SW480 (cell line): ENCODE measurements at places on chromosomes 2 and 18.

GRCh38 chr18:12701161-12701560, 1.4 kb downstream of the CEP76 start:
- peak; percentile 70 for DNase-seq

- no peak for DNase-seq
These were observed 50.3 kb upstream of the ST3GAL5 start for GRCh38 chr2:85939131-85939530.

- no peak for DNase-seq
These were observed 113.4 kb upstream of the AQP4 start for GRCh38 chr18:26978812-26979341.

- no peak for DNase-seq
These were observed 139.4 kb upstream of the SIX3 start for GRCh38 chr2:44801841-44802776.

DNA sequence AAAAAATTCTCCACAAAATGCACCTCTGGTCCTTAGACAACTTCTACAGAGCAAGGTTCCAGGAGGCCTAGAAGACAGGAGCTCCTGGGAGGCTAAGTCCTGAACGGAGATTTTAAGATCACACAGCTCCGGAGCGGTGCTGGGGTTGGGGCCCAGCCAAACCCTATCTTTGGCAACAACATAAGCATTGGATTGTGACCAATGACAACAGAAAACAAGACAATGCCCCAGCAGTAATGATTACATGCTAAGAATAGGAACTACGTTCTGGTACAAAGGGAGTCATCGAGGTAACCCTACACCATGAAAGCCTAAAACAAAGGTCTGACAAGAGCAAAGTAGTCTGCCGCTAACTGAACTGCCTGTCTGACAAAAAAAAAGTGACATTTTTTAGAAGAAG, 171.2 kb downstream of the CMPK2 start:
- DNase-seq, result no peak

DNA sequence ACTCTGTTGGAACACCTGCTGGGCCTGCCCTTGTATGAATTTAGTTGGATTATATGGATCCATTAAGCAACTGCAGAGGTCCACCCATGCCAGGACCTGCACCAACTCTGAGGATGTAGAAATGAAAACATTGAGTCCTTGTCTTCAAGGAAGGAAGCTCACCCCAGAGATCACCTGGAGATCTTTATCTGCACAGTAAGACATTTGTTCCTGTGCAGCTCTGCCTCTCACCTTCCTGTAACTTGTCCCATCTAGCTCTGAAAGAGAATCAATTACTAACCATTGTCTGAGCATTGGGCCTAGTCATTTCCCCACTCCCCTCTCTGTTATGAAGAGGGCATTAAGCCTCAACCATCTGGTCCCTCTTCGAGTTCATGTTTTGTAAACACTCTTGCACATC, 105.2 kb upstream of the YWHAQ start:
- no peak for DNase-seq

GRCh38 chr18:14935210-14935609, 187.2 kb downstream of the ANKRD30B start:
- no peak for DNase-seq

- DNase-seq, result no peak
These were observed 132.8 kb upstream of the TMEFF2 start for GRCh38 chr2:192327576-192327975.

DNA sequence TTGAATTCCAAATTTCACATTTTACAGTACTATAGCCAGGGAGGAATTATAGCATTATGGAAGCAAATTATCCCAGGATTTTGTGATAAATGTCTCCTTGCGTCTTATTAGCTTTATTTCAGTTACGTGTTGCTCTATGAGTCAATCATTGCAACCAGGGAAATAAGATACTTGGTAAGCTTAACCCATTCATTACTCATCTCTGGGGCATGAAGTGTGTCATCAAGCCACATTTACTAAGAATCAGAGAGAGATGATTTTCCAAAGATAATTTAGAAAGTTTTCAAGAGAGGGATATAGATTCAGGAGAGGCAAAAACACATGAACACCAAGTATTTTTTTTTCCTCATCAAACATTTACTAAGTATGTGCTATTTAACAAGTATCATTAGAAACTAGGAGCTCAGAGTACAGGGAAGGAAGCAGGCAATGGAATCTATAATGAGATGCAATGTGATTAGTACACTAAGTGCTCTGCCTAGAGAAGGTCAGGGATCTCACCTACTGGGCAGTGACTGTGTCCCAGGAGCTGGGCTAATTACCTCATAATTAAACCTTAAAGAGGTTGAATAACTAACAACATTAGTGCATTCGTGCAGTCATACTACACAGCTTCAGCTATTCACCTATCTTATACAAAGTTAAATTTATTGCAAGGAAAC, 217.8 kb upstream of the NXPH2 start:
- no peak for DNase-seq

DNA sequence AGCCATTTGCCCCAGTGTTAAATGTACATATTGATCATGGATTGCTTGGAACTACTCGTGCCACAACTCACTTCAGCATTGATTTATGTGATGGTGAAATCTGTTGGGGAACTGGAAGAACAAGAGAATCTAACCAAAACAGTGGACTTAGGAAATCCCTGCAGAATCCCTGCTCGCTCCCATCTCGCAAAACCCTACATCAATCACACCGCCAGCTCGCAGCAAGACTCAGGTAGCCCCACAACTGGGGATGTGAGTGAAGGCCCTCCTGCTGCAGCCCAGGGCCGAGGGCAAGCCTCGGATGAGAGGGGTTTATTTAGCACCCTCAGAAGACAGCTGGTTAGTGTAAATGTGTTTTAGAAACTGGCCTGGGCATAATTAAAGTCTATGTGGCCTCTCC, 171.6 kb downstream of the ANAPC1 start:
- DNase-seq, result no peak

- DNase-seq, result no peak
These were observed 63.4 kb downstream of the SMAD7 start for GRCh38 chr18:48887294-48887904.

DNA sequence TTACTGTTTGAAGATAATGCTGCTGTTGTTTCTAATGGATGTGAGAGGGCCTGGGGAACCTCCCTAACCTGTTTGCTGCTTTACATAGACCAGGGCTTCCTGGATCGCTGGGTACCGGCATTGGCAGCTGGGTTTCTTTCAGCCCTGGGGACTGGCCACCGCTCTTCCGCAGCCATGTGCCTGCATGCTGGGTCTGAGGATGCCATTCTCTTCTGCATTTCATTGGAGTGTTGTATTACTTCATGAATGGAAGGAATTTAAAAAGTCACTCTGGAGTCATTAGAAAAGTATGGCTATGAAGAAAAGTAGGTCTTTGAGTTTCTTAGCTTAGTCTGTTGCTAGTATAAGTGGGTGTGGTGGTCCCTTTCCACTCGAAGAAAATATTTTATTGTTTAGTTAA, 107.3 kb upstream of the MGAT5 start:
- DNase-seq, result no peak

DNA sequence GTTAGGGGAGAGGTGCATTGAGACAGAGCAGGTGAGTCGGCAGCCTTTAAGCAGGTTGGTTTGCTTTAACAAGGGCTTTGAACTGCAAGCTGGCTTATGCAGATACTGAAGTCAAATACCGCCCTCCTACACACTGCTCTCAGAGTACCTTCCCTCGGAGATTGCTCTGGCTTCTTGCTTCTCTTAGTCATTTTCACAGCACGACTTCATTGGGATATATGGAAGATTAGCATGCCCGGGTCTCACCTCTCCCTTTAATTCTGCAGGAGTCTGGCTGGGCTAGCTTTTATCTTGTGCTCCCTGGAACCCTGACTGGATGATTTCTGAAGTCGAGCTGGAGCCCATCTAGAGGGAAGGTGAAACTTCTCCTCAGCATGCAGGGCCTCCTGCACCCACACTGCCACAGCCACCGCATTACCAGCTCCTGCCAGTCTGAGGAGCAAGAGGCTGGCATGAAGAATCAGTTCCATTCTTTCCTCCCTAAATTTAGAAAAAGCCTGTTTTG, 395.5 kb upstream of the HNRNPA3 start:
- DNase-seq, result no peak

- DNase-seq, result no peak
These were observed 414.6 kb upstream of the TRIB2 start for GRCh38 chr2:12302140-12302539.

DNA sequence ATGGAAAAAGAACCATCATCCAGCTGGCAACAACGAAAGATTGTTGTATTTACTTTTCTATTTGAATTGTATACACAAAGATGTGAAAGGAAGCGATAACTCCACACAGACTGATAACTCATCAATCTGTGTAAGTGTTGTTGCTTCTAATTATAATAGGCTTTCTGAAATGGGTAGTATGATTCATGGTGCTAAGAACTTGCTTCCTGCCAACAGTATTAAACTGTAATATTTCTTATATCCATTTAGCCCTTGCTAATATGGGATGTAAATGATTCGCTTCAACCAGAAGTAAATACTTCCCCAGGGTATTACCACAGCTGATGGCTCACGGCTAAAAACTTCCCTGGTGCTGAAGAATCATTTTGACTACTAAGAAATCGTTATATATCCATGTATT, 70.2 kb downstream of the TMEM163 start:
- no peak for DNase-seq

DNA sequence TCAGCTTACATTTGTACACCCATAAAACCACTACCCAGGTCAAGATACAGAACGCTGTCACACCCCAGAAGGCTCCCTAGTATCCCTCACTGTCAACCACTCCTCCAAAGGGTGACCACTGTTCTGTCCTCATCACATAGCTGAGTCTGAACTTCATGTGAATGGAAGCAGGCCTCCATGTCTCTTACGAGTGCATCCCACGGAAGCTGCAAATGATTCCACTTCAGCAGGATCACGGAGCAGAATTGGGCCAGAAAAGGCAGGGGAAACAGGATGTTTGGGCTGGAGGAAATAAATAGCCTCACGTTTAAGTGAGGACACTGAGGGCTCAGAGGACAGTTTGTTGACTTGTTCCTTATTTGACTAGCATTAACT, 38.4 kb downstream of the LBH start:
- DNase-seq, result no peak

- DNase-seq, result peak; percentile 23
These were observed 309.1 kb downstream of the MYCN start for GRCh38 chr2:16249246-16250055.

GRCh38 chr2:39383146-39383545, 53.9 kb downstream of the MAP4K3 start:
- no peak for DNase-seq

DNA sequence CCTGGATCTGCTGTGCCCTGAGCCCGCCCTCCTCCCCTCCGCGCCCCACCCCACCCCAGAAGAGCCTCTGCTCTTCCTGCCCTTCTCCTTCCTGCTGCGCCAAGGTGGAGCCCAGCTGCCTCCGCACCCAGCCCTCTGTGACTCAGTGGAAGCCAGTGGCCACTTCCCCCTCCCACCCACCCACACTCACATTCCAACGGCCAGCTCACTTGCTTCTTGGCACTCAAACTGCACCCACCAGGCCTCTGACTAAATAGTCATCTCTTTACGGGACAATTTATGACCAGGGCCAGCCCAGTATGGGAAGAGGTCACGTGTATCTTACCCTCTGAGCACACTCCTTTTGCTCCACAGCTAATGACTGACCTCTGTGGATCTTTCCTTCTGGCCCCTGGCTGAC, 150.4 kb upstream of the SLC1A4 start:
- peak; percentile 94 for DNase-seq

DNA sequence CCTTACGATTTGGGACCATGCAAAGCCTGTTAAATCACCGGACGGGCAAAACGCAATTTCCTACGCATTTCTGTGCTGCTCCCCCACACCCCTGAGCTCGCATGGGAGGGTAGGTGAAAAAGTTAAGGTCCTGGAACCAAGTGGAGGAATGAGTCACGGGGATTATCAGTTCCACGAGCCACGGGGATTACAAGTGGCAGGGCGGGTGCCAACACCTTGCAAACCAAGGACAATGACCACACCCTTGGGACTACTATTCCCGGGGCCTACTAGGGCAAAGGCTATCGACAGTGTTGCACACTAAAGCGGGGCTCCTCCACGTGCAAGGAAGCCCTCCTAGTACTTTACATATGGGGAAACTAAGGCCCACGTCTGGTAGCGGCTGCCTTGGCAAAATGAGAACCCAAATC, 447 bp downstream of the RETSAT start:
- DNase-seq, result peak; percentile 58

GRCh38 chr2:149466635-149467034, 120.9 kb downstream of the MMADHC start:
- no peak for DNase-seq

DNA sequence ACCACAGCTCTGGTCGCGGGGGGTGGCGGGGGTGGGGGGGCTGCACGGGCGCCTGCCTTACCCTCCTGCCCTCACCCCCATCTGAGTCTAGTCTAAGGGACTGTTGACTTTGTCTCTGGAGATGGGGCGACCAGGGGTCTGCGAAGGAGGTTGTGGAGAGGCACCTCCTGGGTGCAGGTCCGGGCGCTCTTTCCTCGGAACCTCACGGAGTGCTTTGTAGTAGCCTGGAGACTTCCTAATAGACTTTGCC, 141.3 kb downstream of the MEIS1 start:
- DNase-seq, result no peak

GRCh38 chr2:189088591-189089205, 90.9 kb downstream of the COL5A2 start:
- no peak for DNase-seq

DNA sequence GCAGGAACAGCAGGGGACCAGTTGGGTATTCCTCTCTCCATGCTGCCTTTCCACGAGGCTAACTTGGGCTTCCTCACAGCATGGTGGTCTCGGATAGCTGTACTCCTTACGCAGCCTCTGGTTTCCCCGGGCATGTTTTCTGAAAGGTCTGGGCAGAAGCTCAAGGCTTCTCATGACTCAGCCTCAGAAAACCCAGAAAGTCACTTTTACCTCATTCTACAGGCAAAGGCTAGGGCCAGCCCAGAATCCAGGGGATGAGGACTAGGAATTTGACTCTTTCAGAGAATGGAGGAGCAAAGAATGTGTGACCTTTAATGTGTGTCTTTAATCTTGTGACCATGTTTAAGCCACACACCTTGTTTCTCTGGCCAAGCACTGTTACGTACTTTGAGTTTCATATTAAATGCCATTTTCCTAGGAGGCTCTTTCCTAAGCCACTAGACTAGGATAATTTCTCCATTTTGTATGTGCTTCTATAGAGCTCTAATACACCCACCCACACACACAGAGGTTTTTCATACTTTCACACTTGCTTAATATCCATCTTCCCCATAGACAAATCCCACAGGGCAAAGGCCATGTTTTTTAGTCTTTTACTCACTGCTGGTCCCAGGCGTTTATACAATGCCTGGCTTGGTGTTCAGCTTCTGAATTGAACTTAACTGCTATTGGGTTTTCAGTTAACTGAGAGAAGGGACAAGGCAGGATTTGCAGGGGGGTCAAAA, 77.3 kb downstream of the LONRF2 start:
- no peak for DNase-seq

GRCh38 chr2:70094978-70095719, 7.9 kb downstream of the PCBP1 start:
- DNase-seq, result no peak

DNA sequence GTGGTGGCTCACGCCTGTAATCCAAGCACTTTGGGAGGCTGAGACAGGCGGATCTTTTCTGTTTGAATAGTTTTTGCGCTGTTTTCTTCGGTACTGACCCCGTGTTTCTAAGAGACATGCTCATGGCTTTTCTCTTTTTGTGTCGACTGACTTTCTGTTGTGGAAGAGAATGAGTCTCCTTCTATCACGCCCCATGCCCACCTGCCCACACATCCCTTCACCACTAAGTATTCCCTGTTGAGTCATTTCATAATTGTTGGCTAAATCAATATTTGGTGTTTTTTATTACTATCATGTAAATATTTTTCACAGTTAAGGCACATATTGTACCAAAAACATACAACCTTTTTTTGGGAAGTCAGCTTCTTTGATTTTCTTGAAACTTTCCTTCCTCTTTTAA, 198.8 kb upstream of the TWIST2 start:
- no peak for DNase-seq
